CD4-positive, alpha-beta T cell treated with Interleukin-21 for 1 hour (primary cell): ENCODE measurements at places on chromosomes 2 and 18.
A peak's percentile ranks its signal among the peaks of the same experiment; 100 is the strongest.

DNA sequence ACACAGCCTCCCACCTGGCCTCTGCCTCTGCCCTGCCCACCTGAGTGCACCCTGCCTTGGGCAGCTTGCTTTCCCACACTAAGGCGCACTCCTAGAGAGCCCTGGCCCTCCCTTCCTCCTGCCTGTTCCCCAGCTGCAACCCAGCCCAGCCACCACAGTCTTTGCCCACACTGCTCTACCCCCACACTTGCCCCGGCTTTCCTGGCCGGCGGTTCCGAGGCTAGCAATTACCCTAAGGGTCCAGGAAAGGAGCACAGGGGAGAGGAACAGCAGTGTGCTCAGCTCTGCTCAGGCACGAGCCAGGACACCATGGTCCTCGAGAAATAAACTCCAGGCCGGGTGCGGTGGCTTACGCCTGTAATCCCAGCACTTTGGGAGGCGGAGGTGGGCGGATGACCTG lies 237.8 kb upstream of the RAB6C start:
- no peak for DNase-seq

- DNase-seq, result no peak
Observed at GRCh38 chr2:42916324-42916723, 123.9 kb upstream of the HAAO start.

DNA sequence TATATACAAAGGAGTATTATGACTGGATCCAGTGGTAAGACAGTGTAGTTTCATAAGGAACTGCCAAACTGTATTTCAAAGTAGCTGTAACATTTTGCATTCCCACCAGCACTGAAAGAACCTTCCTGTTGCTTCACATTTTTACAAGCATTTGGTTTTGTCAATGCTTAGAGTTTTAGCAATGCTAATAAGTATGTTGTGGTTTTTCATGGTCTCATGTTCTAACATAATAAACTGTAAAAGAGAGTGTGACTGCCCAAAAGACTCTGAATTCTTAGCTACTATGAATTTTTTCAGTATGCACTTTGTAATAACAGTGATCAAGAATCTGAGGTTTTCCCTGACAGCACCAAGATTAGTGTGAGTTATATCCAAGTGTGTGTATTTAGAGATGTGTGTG lies 604.2 kb downstream of the XIRP2 start:
- no peak for DNase-seq

DNA sequence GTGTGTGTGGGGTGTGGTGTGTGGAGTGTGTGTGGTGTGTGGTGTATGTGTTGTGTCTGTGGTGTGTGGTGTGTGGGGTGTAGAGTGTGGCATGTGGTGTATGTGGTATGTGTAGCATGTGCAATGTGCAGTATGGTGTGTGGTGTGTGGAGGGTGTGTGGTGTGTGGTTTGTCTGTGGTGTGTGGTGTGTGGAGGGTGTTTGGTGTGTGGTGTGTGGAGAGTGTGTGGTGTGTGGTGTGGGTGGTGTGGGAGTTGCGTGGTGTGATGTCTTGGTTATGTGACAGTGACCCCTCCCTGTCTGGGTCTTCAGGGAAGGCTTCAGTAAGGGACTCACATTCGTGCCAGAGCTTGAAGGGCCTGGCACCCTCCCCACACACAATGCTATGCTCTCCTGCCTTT lies 718.2 kb upstream of the SOX11 start:
- DNase-seq, result no peak

GRCh38 chr2:233965032-233965603 lies 47.9 kb downstream of the TRPM8 start:
- DNase-seq, result no peak

DNA sequence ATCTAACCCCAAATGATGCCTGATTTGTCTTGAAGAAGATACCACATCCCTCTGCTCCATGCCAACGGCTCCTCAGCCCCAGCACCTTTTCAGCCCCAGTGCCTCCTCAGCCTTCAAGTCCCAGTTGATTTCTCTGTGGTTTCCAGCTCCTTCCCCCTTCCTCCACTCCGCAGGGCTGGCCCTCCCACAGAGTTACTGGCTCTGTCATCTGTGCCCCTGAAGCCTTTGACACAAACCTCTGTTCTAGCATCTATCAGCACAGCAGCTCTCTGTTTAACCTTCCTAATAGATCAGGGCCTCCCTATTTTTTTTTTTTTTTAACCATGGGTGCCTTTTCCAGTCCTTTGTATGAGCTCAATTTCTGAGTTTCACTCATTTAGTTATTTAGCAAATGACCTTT lies 201.3 kb upstream of the CXCR4 start:
- DNase-seq, result no peak

DNA sequence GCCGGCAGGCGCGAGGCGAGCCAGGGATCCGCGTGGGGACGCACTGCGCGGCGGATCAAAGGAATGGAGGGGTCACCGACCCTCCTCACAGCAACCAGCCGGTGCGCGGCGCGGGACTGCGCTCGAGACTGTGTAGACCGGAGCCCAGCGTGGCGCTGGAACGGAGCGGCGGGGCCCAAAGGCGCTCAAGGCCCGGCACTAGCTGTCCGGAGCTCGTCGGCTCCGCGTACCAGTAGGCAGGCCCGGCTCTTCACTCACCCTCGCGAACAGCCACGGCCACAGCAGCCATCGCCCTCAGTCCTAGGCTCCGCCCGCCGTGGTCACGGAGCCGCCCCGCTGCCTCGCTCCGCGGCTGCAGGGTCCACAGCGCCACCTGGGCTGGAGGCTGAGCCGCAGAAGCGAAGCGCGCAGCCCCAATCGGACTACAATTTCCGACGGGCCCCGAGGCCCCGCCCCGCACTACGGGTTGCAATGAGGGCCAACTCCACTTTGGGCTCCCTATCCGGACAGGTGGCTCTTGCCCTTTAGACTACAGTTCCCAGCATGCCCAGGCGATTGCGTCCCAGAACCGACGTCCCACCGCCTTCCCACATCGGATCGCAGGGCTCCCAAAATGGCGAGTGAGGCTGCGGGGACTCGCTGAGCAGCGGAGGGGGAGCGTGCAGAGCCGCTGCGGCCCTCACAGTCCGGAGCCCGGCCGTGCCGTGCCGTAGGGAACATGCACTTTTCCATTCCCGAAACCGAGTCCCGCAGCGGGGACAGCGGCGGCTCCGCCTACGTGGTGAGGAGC lies at the start of the genes EIF2B4 and SNX17:
Gene EIF2B4, minus strand, starts transcription at position 313 of the 790 bp plus-strand sequence. Its CDS starts 24 bp downstream, at position 289.
Gene SNX17, plus strand, starts transcription at position 591 of the 790 bp plus-strand sequence. Its CDS starts 128 bp downstream, at position 719.
- DNase-seq, result peak; percentile 100

- peak; percentile 14 for DNase-seq
Observed at GRCh38 chr2:218570850-218571249, 2.2 kb downstream of the CNOT9 start.

DNA sequence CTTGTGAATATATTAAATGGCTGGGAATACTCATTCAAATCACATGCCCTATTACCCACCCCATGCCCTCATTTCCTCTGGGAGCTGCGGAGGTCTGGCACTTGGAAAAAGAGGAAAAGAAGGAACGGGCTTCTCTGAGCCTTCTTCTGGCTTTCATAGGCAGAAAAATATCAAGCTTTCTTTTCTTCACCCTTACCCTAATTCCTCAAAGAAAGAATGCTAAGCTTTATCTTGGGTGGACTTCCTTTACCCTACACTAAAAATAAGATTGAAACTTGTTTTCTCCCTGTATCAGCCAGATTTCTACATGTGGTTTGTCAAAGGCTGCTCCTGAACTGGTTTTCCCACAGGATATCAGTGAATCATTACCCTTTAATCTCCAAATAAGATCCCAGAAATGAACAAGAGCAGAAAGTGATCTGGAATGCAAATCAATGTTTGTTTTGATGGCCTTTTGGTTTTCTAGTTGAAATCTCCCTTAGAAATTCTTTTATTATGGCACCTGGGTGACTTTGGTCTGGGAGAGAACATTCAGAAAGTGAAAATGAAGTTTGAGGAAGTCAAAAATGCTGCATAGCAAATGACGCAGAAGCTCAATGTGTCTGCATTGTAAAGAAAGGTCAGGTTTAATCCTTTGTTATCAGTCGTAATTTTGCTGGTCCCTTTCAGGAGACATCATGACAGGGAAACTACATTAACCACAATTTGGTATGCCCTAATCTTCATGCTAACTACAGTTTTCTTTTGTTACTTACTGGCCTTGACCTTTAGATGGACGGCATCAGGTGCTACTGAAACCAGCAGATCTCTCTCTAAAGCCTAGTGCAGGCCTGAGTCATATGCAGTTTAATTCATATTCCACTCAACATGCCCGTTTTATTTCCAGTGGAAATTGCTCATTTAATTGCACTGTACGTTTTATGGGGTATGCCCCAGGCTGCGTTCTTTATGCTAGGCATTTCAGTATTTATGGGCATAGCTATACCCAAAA lies 46.6 kb upstream of the HNRNPA3 start:
- peak; percentile 26 for DNase-seq

DNA sequence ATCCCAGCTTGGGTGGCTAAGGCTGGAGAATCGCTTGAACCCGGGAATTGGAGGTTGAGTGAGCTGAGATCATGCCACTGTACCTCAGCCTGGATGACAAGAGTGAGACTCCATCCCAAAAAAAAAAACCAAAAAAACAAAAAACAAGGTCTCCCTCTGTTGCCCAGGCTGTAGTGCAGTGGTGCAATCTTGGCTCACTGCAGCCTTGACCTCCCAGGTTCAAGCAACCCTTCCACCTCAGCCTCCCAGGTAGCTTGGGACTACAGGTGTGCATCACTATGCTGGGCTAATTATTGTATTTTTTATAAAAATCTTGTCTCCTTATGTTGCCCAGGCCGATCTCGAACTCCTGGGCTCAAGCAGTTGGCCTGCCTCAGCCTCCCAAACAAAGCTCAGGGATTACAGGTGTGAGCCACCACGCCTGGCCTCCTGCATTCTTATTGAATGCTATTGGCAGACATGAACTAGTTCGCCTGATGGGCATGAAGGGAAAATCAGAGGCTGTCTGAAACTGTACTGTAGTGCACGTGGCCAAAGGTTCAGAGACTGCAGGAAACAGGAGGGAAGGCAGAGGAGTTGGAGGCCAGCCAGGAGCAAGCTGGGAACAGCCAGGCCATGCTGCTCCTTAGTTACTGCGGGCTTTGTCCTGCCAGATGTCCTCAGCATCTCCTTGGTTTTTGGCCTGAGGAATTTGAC lies 16.0 kb upstream of the ASXL2 start:
- no peak for DNase-seq

DNA sequence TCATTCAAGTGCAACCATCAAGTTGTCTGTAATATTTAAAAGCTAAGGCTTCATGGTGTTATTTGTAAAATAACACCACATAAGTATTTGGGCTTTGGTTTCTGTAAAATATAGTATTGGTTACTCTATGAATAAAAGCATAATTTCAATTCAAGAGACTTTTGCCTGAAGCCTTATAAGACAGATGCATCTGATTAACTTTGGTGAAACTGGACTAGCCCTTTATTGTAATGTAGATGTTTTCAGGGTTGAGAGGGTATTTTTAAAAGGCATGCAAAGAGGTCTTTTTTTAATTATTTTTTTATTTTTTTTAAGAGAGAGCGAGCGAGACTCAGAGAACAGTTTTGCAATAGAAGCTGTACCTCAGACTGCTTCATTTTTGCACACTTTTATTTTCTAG lies 66.5 kb downstream of the ASXL3 start:
- no peak for DNase-seq

GRCh38 chr2:144679942-144680341 lies 160.0 kb upstream of the ZEB2 start:
- DNase-seq, result no peak

GRCh38 chr18:48814490-48815178 lies 136.1 kb downstream of the SMAD7 start:
- DNase-seq, result peak; percentile 66

DNA sequence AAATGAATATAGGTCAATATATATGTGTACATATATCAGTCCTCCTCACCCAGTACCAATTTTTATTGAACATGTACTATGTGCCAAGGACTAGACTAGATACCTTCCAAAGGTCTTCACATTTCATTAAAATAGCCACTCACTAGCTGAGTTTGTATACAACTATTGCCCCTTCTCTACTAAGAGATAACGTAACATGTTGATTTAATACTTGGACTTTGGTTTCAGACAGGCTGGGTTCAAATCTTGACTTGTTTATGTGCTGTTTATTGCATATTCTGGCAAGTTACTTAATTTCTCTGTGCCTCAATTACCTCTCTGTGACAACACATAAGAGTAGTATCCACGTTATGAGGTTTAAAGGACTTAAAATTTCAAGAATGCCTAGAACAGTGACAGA lies 184.5 kb downstream of the MTX2 start:
- no peak for DNase-seq
